ENCODE measurements at places on chromosomes 16 and 17.

DNA sequence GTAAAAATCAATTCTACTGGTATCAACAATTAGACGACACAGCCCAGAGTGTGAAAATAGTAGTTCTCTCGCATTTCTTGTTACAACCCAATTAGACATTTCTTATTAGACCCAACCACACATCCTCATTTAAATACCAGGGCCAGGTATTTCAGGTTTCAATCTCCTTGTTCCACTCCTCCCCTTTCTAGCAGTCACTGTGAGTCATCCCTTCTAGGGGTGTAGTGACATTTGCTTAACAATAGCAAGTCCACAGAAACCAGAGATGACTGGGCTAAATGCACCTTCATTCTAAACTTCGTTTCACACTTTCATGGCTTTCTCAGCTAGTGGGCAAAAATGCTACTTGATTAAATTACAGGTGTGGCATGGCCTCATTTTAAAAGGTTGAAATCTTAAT, 116.9 kb upstream of the CACNG3 start:
- no peak for DNase-seq

DNA sequence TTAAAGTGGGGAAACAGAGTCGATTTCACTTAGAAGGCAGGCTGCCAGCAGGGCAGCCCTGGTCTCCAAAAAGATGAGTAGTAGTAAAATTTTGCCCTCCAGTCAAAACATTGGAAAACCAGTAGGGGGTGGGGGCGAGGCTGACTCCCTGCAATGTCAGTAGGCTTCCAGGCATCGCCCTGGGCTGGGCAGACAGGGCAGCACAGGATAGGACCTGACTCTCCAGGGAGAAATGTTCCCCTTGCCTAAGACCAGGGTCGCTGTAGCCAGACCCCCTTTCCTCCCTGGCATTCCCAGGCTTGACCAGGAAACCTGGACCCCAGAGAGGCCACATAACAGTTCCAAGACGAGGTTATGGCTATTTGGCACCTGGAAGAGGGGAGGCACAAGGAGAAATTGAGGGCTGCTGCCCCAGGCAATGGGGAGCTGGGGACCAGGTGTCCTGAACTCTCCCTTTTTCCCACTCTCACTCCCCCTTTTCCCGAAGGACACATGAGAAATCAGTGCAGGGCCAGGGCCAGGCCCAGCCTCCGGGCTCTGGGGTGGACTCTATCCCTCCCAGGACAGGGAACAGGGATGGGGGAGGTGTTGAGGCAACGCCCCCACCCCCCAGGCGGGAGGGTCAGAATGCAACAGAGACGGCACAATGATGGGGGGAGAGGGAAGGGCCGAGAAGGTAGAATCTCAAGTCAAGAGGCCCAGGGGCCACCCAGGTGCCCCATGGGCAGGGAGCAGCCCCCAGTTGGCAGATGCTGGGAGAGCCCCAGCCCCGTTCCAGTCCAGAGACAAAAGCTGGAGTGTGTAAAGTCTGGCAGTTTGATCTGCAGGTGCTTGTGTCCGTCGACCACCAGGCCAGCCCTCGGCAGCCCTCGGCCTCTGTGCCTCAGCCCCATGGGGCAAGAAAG, 4.5 kb upstream of the SAMD14 start:
- DNase-seq = no peak

DNA sequence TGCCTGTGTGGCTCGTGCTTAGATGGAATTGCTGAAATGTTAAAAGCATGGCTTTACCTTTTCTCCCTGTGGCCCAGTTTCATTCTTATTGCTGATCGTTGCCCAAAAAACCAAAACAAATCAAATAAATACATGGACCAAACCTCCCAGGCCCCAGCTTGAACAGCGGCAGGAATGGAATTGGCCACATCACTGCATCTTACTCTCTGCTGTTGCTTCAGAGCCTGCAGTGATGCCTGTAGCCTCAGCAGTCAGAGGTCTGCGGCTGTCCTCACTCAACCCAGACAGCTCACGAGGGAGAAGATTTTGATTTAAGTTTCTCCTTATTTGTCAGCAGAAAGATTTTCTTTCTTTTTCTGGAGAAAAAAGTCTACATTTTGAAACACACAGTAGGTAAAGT, 91.5 kb downstream of the NPIPB11 start:
- DNase-seq = no peak

- no peak for DNase-seq
Measured at GRCh38 chr17:67602974-67603373, 114.8 kb upstream of the NOL11 start.

- no peak for DNase-seq
Measured at GRCh38 chr17:42547001-42547461, 5.7 kb upstream of the HSD17B1 start.

DNA sequence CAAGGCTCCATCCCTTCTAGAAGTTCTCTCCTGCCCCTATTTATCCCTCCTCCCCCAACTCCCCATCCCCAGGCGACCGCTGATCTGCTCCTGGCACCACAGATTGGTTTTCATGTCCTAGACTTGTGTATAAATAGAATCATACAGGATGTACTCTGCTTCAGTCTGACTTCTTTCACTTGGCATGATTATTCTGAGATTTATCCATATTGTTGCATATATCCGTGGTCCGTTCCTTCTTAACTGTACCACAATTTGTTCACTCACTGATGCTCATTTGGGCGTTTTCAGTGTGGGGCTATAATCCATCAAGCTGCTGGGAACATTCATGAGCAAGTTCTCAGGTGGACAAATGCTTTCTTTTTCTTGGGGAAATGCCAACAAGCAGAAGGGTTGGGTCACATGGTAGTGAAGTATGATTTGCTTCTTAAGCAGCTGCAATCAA, 23.9 kb downstream of the PITPNM3 start:
- no peak for DNase-seq

DNA sequence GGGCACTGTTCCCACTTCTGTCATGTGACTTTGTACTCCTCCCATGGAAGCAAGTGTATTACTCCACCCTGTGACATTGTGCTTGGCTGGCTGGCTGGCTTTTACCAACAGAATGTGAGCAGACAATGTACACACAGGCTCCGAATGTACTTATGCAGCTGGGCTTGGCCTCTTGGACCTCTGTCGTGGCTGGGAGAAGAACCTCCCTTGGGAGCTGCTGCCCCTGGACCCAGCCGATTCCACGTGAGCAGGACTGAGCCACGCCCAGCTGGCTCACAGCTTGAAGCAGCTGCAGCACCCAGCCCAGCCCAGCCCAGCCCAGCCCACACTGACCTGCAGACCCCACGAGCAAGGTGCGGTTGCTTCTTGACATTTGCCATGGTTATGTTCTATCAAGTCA, 177.5 kb downstream of the RBFOX3 start:
- no peak for DNase-seq

GRCh38 chr17:78210111-78210510, 3.9 kb upstream of the BIRC5 start:
- no peak for DNase-seq

DNA sequence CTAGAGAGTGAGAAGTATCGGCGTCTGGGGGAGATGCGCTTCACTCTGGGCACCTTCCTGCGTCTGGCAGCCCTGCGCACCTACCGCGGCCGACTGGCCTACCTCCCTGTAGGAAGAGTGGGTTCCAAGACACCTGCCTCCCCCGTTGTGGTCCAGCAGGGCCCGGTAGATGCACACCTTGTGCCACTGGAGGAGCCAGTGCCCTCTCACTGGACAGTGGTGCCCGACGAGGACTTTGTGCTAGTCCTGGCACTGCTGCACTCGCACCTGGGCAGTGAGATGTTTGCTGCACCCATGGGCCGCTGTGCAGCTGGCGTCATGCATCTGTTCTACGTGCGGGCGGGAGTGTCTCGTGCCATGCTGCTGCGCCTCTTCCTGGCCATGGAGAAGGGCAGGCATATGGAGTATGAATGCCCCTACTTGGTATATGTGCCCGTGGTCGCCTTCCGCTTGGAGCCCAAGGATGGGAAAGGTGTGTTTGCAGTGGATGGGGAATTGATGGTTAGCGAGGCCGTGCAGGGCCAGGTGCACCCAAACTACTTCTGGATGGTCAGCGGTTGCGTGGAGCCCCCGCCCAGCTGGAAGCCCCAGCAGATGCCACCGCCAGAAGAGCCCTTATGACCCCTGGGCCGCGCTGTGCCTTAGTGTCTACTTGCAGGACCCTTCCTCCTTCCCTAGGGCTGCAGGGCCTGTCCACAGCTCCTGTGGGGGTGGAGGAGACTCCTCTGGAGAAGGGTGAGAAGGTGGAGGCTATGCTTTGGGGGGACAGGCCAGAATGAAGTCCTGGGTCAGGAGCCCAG, 2.8 kb downstream of the SPHK1 start:
- DNase-seq = no peak

DNA sequence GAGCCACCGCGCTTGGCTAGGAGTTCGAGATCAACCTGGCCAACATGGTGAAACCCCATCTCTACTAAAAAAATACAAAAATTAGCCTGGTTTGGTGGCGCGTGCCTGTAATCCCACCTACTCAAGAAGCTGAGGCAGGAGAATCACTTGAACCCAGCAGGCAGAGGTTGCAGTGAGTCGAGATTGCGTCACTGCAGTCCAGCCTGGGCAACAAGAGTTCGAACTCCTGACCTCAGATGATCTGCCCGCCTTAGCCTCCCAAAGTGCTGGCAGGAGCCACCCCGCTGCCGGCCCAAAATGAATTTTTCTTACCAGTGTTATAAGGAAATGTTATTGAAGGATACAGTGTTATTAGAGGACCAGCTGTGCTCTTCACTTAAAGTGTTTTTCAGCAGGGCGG, 2.3 kb downstream of the NUP85 start:
- no peak for DNase-seq

DNA sequence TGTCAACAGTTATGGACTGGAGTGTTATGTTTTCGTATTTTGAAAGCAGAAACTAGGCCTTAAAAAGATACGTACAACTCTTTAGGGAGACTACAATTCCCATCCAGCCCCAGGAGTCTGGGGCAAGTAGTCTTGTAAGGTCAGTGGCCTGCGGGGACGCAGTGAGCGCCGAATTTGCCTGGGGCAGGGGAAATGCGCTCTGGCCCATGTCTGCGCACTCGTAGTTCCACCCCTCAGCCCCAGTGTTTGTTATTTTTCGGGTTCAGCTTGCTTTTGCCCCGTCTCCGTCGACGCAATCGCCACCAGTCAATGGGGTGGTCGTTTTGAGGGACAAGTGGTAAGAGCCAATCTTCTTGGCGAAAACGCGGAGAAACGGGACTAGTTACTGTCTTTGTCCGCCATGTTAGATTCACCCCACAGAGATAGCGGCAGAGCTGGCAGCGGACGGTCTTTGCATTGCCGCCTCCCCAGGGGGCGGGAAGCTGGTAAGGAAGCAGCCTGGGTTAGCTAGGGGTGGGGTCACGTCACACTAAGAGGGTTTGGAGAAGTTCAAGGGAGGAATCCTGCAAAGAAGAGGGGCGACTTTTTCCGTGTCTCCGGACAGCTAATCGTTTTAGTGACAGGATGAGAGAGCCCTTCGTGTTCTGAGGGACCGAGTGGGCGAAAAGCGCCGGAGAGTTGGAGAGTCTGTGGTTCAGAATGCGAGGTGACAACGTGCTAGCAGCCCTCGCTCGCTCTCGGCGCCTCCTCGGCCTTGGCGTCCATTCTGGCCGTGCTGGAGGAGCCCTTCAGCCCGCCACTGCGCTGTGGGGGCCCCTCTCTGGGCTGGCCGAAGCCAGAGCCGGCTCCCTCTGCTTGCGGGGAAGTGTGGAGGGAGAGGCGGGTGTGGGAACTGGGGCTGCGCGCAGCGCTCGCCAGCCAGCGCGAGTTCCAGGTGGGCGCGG, 1.1 kb upstream of the BRCA1 start:
- no peak for DNase-seq

GRCh38 chr17:14595656-14596055, 294.8 kb downstream of the HS3ST3B1 start:
- no peak for DNase-seq

GRCh38 chr16:64974381-64974780, 147.5 kb downstream of the CDH11 start:
- no peak for DNase-seq

GRCh38 chr17:75459590-75460267, 3.3 kb downstream of the TMEM94 start:
- DNase-seq = no peak

- DNase-seq = no peak
Measured at GRCh38 chr16:10107081-10107480, 75.1 kb downstream of the GRIN2A start.

DNA sequence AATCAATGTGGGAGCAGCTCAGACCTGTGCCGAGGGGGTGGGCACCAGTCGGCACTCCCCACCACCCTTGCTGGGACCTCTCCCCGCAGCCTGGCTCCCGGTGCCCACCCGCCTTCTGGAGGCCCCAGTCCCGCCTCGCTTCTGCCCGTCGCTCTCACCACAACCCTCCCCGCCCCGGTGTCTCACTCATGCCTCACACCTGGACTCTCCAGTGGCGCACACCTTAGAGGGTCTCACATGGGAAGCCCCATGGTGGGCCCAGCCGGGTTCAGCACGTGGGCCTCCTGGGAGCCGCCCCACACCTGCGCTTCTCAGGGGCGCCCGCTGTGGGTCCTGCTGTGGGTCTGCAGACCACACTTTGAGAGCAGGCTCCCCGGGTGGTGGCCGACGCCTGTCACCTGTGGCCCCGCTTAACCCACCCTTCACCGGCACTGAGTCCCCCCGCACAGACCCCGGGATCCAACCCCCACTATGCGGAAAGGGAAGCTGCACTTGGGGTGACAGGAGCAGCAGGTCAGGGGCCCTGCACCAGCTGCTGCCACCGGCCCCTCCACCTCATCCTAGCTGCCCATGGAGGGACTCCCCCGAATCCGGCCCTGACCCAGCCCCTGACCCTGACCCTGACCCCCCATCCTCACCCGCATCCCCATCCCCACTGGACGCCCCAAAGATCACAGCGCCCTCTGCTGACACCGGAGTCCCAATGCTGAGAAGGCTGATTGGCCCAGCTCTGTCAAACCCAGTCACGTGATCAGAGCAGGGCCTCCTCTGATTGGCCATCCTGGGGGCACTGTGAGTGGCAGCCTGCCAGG, 27.4 kb upstream of the SLC38A10 start:
- peak; percentile 27 for DNase-seq

DNA sequence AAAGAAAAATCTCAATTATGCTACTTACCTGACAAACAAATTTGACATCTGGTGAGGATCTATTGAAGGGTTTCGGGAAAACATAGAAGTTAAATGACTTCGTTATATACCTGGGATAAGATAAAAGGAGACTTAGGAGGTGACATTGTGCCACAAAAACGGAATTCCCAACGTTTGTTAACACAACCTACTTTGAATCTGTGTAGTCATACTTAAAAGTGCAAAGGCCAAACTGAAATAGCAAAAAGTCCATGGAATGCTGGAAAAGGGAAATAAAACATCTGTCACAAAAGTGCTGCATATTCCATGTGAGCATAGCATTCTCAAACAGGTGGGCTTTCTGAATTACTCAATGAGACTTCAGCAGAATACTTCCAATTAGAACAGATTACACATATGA, 3.0 kb downstream of the PARN start:
- no peak for DNase-seq

Measured in activated CD4-positive, alpha-beta T cell treated with anti-CD3 and anti-CD28 coated beads for 24 hours (primary cell).